ENCODE measurements at places on chromosomes 5 and 9. TPM values are rescaled to one million over a fixed set of nuclear protein-coding genes. Genes with fewer than 3 reads are reported as not detected.

Gene TMEM215
- total RNA-seq = not detected

Gene TAF1L
- total RNA-seq = not detected

Gene AGXT2
- 67.9 TPM for total RNA-seq

Gene LRRTM2
- total RNA-seq = not detected

Gene TOMM5
- 43.0 TPM for total RNA-seq

Gene EFCAB9
- not detected for total RNA-seq

Gene IL11RA
- 35.3 TPM for total RNA-seq

Gene BTNL8
- 0.67 TPM for total RNA-seq

Gene IL3
- not detected for total RNA-seq

DNA sequence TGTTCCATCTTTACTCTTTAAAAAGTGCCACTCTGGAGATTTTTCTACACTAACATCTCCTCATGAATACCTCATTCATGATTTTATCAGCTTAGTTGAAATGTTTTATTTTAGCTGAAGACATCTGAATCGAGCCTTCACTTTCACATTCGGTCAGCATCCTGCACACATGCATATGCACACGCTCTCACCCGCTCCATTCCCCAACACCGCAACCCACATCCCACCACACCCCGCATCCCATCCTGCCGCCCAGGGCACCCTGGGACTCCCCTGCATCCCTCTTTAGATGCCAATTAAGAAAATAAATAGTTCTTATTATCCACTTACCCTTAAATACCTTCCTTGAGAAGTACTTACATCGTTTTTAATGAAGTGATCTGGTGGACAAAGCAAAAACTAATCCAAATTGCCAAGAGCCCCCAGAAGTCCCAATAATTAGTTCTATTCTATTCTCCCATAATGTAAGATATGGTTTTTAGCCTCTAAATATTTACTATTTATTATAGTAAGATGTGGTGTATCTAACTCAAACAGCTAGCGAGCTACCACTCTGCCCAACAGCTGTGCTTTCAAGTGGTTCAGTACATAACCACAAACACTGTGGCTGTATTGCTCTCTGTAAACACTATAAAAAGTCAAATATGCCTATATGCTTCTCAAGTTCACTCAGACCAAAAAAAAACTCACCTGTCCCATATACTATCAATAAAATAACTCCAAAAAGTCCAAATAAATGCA lies 38.2 kb downstream of the GZMK start:
- DNase-seq = no peak

DNA sequence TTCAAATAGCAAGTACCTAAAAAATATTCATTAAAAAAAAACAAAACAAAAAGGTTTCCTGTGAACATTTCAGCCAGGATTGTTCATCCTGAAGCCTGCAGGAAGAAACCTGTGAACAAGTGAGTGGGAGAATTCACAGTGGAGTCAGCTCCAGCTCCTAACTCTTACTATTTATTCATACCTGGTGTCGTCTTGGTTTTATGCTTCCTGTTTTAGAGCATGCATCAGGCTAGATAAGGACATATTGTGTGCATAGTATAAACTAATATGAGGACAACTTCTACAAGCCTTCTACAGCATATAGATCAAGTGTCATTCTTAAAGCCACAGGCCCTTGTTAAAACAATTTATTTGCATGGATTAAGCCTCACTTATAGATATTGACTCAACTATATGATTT lies 169.9 kb downstream of the EFNA5 start:
- no peak for DNase-seq

DNA sequence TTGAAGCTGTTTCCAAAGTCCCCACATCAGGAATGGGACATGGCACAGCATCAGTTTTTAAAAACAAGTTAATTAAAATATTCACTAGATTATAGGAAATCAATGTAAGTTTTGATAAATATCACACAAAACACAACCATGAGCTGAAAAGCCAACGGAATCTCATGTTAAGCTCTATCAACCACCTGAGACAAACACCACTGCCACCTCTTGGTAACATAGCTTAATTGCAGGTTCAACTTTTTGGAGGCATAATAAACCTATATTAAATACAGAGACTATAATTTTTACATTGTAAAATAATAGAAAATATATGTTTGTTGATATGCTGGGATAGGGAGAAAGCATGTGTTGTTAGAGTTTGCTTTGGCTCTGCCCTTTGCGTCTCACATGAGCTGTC lies 126.1 kb downstream of the SV2C start:
- DNase-seq = no peak

GRCh38 chr5:119385536-119386128 lies 29.8 kb downstream of the TNFAIP8 start:
- no peak for DNase-seq

DNA sequence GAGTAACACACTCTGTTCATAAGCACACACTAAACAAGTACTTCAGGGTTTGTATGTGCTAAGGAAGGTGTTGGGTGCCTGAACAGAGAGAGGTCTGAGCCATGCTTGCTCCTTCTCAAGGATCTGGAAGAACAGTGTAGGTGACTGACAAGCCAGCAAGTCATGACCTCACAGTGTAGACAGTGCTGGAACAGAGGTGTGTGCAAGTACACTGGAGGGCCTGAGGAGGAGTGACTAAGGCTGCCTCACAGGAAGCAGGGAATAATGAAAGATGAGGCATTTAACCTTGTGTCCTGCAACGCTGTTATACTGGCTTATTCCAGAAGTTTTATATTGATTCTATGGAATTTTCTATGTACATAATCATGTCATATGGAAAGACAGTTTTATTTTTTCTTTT lies 83.9 kb downstream of the TMEM174 start:
- no peak for DNase-seq

DNA sequence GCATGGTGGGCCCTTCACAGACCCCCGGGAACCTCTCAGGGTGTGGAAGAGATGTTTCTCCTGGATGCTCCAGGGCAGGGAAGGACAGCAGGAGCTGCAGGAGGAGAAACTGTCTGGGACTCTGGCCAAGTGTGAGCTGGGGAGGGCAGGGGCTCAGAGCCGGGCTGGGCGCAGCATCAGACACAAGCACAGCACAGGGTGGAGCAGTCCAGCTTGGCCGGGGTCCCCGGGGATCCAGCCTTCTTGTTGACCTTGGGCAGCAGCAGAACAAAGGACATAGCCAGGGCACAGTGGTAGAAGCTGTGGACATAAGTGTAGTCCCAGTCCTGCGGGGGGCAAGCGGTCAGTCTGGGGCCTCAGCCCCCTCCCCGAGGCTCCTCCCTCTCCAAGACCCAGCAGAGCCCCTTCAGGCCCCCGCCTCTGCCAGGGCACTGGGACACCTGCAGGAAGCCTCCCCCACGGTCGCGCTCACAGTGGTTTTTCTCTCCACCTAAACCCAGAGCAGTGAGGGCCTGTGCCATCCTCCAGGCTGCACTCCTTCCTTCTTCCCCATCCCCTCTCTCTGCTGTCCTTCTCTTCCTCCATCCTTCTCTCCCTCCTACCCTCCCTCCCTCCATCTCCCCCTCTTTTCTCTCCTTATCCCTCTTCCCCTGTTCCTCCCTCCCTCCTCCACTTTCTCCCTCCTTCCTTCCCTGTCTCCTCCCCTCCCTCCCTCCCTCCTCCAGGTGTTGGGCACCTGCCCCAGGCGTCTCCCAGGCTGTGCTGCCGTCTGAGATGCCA lies 10.1 kb downstream of the MYMK start:
- no peak for DNase-seq

- DNase-seq = no peak
Measured at GRCh38 chr5:20114526-20114925, 126.5 kb upstream of the CDH18 start.

GRCh38 chr5:128123936-128124335 lies 40.4 kb downstream of the SLC12A2 start:
- DNase-seq = no peak

GRCh38 chr5:73112359-73112758 lies 8.0 kb upstream of the TMEM171 start:
- no peak for DNase-seq

GRCh38 chr5:58459146-58460001 lies 512 bp downstream of the PLK2 start:
- peak; percentile 36 for DNase-seq

GRCh38 chr5:136120529-136120928 lies 12.1 kb upstream of the SMAD5 start:
- DNase-seq = no peak

GRCh38 chr9:133005957-133006356 lies 24.8 kb upstream of the GTF3C5 start:
- DNase-seq = no peak

- no peak for DNase-seq
Measured at GRCh38 chr5:38728029-38728428, 117.8 kb upstream of the OSMR start.

GRCh38 chr5:33641744-33642505 lies 201.2 kb downstream of the TARS1 start:
- DNase-seq = no peak

GRCh38 chr9:38285236-38285635 lies 107.3 kb upstream of the ALDH1B1 start:
- DNase-seq = no peak

DNA sequence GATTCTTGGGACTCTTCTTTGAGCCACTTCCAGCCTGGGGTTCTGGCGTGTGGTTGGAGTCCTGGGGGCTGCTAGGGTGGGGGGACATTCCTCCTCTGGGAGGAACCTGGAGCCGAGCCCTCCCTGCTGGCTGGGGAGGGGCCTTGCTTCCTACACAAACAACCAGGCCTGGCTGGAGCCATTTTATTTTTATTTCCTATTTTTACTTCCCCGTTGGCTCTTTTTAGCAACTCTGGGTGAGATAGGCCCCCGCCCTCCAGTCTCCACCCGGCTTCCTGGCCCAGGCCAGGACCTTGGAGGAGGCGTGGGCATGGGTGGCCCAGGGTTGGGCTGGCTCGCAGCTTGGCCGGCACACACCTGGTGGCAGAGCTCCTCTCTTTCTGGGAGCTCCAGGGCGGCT lies 15.1 kb downstream of the RXRA start:
- no peak for DNase-seq

DNA sequence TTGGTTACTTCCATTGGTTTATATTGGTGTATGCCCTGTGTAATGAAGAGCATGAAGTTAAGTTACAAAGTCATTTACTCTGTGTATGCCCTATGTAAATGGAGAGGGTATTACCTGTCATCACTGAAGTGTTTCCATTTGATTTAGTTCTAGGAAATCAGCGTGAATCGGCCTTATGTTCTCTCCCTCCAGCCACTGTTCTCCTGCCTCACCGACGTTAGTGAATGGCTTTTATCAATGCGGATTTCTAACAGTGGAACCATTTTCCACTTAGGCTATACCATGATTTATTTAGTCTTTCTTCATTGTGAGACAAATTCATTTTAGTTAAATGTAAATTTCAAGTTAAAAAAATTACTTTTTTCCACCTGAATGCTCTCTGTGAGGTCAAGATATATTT lies 327.0 kb upstream of the ADCY2 start:
- no peak for DNase-seq

- DNase-seq = no peak
Measured at GRCh38 chr5:146817973-146818372, 60.6 kb downstream of the PPP2R2B start.

DNA sequence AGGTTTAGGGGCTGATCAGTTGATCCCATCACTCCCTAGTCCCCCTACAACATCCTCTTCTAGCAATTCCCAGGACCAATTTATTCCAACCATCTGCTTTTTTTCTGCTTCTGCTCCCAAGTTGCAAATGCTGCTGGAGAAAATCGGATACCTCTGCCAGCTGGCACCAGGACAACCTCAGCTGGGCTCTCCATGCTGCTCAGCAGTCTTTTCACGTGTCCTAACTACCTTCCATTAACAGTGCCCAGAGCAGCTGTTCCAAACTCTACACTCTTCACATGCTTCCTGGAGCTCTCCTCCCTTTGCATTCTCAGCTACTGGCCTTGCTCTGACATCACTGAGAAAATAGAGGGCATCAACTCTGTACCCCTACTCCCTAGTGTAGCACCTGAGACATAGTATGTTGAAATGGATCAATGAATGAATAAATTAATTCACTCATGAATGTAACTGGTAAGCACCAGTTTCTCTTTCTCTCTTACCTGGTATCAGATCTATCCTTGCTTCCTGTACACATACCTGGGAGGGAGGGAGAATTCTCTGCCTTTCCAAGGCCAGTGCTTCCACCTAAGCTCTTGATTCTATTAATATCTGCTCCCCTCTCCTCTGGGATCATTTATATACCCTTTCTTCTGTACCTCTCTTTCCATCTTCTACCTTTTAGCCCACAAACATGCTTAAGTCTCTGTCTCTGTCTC lies 191.0 kb downstream of the RAB3C start:
- DNase-seq = no peak

DNA sequence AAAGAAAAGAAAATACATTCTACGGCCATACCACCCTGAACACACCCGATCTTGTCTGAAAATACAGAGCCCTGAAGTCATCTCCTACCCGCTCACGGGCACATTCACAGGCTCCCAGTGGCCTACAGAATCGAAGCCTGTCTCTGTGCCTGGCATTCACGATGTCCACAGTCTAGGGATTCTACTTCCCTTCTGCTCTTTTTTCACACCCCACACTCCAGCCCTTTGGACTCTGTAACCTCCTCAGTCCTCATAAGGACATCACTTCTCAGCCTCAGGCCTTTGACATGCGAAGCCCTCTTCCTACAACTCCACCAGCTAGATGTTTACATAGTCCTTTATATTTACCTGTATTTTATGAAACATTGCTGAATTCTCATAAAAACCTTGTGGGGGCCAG lies 77.8 kb downstream of the CSNK1A1 start:
- no peak for DNase-seq

- no peak for DNase-seq
Measured at GRCh38 chr9:18753904-18754303, 279.1 kb downstream of the SAXO1 start.

DNA sequence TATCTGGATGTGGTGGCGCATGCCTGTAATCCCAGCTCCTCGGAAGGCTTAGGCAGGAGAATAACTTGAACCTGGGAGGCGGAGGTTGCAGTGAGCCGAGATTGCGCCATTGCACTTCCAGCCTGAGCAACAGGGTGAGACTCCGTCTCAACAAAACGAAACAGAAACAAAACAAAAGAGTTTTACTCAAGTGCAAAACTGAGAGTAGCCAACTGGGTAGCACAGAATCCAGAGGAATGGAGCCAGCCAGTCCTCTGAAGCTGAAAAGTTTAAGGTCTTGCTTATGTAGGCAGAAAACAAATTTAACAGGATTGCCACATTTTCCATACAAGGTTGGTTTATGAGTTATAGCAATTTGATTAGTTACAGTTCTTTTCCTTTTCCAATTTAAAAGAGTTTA lies 32.0 kb downstream of the SPIN1 start:
- DNase-seq = no peak

- no peak for DNase-seq
Measured at GRCh38 chr5:22070186-22070728, 782.9 kb downstream of the CDH12 start.

GRCh38 chr9:35758475-35759050 lies 4.5 kb upstream of the MSMP start:
- DNase-seq = no peak

Measured in liver (tissue), 10 donors.